ENCODE measurements at places on chromosomes 1 and 21. TPM values are rescaled to one million over a fixed set of nuclear protein-coding genes. Genes with fewer than 3 reads are reported as not detected.

LCE1B gene
- not detected for total RNA-seq

OR2G6 gene
- total RNA-seq: 0.04 TPM

LAX1 gene
- 0.07 TPM for total RNA-seq

THEMIS2 gene
- total RNA-seq: 0.97 TPM

LRRC7 gene
- total RNA-seq: 0.09 TPM

ARID4B gene
- 71.5 TPM for total RNA-seq

KRTAP20-3 gene
- total RNA-seq: not detected

MORN1 gene
- total RNA-seq: 25.0 TPM

C21orf91 gene
- total RNA-seq: 26.7 TPM

GRCh38 chr1:94084085-94084484 lies 36.9 kb downstream of the ABCA4 start:
- no peak overlapping the region for H3K4me3 ChIP-seq
- no peak for DNase-seq
- H3K27me3 ChIP-seq: no peaks in the 10 kb centered on the region
- no peaks in the 10 kb centered on the region for H3K36me3 ChIP-seq

DNA sequence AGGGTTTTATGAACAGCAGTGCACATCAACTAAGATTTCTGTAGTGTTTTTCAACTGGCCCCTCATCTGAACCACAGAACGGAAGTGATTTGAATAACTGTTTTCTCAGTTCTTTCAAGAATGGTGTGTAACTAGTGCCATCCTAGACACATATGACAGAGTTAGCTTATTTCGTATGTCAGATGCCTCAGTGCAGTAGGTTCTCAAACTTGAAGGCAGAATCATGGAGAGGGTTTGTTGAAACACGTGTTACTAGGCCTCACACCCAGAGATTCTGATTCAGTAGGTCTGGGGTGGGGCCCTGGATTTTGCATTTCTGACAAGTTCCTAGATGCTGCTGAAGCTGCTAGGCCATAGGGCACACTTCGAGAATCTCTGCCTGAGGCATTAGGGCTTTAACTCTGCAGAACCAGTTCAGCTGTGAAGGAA lies 49.0 kb downstream of the SCCPDH start:
- no peaks in the 10 kb centered on the region for H3K27me3 ChIP-seq
- no peak overlapping the region for H3K27ac ChIP-seq
- no peak overlapping the region for H3K4me3 ChIP-seq
- H3K36me3 ChIP-seq: peaks cover 58% of the 10 kb centered on the region
- no peaks in the 10 kb centered on the region for H3K4me1 ChIP-seq

- H3K27me3 ChIP-seq: no peaks in the 10 kb centered on the region
- DNase-seq: no peak
- no peak overlapping the region for H3K4me3 ChIP-seq
- peaks cover 10% of the 10 kb centered on the region for H3K4me1 ChIP-seq
- peaks cover 27% of the 10 kb centered on the region for H3K36me3 ChIP-seq
These were observed 9.9 kb downstream of the ARHGEF19 start for GRCh38 chr1:16202281-16203210.

DNA sequence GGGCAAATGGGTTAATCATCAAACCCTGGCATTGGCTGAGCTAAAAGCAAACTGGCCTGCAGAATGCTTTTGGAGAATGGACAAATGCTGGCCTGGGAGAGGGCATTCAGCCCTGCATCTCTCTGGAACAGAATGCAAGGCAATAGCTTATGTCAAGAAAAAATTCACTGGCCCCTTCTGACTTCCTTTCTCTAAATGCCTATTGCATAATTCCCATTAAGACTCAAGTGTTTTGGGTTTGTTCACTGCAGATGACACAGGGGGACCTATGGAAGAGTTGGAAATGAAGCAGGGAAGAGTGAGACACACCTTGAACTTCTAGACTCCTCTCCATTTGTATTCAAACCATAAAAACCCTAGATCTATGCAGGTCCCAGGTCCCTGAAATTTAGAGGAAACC lies 15.9 kb downstream of the PEA15 start:
- H3K4me1 ChIP-seq: no peaks in the 10 kb centered on the region
- no peak overlapping the region for H3K27ac ChIP-seq
- DNase-seq: no peak
- H3K36me3 ChIP-seq: peaks cover 17% of the 10 kb centered on the region
- no peaks in the 10 kb centered on the region for H3K27me3 ChIP-seq

GRCh38 chr1:209594440-209594839 lies 10.9 kb downstream of the CAMK1G start:
- H3K4me1 ChIP-seq: peaks cover 3% of the 10 kb centered on the region
- no peak for DNase-seq
- peaks cover 4% of the 10 kb centered on the region for H3K27me3 ChIP-seq
- no peak overlapping the region for H3K27ac ChIP-seq

GRCh38 chr1:221800831-221801230 lies 58.9 kb upstream of the DUSP10 start:
- DNase-seq: no peak
- H3K4me1 ChIP-seq: peaks cover 5% of the 10 kb centered on the region
- H3K4me3 ChIP-seq: no peak overlapping the region
- H3K36me3 ChIP-seq: no peaks in the 10 kb centered on the region
- H3K27ac ChIP-seq: no peak overlapping the region

GRCh38 chr1:166969074-166969677 lies 6.2 kb downstream of the ILDR2 start:
- H3K27me3 ChIP-seq: peaks cover 88% of the 10 kb centered on the region
- DNase-seq: no peak
- no peak overlapping the region for H3K27ac ChIP-seq
- no peak overlapping the region for H3K4me3 ChIP-seq

- peak overlapping the region; percentile 30 for H3K4me3 ChIP-seq
- no peak for DNase-seq
- H3K27me3 ChIP-seq: no peaks in the 10 kb centered on the region
- peaks cover 3% of the 10 kb centered on the region for H3K36me3 ChIP-seq
These were observed 5.5 kb downstream of the KIF26B start for GRCh38 chr1:245160288-245160687.

GRCh38 chr1:111989531-111990025 lies at the start of gene KCND3:
Gene KCND3 (minus strand): TSS chr1:111989668.
- no peaks in the 10 kb centered on the region for H3K36me3 ChIP-seq
- peak within 1 kb of the TSS; percentile 71 for H3K4me3 ChIP-seq
- peaks cover 92% of the 10 kb centered on the region for H3K27me3 ChIP-seq
- peaks cover 16% of the 10 kb centered on the region for H3K4me1 ChIP-seq
- DNase-seq: peak; percentile 23
- no peak within 1 kb of the TSS for H3K27ac ChIP-seq

DNA sequence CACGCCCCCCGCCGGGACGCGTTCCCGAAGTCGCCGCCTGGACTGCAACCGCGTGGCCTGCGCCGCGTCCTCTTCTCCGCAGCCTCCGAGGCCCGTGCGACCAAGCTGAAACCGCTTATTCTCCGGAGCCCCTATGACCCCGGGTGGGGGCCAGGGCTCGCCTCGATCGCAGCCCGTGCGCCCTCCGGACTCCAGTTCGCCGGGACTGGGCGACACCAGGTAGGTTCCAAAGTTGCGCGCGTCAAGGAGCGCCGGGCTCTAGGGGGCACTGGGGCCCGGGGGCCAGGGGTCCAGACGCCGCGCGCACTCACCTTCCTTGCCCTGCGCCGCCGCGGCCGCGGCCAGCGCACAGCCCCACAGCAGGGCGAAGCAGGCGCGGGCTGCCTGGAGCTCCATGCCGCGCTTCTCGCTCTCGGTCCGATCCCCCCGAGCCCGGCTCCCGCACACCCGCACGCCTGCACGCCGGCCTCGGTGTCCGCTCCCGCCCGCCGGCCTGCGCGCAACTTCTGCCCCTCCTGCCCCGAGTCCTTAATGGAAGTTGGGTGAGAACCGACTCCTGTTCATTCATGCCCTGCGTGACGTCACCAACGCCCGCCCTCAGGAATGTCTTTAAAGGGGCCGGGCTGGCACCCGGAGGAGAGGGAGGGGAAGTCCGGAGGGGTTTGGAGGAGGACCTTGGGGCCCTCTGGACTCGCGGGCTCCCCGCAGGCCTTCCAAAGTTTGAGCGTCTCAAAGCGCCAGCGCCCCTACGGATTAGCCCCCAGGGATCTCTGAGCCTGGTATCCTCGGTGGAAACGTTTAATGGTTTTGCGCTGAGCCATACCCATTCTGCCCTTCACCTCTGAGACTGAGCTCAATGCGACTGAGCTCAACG lies at the start of gene EPHA2:
EPHA2 (minus strand) TSS at position 533 of the 874 bp plus-strand sequence; CDS start at position 396, 137 bp downstream.
- no peaks in the 10 kb centered on the region for H3K27me3 ChIP-seq
- peak within 1 kb of the TSS; percentile 99 for H3K27ac ChIP-seq
- peaks cover 60% of the 10 kb centered on the region for H3K4me1 ChIP-seq
- no peaks in the 10 kb centered on the region for H3K36me3 ChIP-seq
- DNase-seq: peak; percentile 81
- H3K4me3 ChIP-seq: peak within 1 kb of the TSS; percentile 89

DNA sequence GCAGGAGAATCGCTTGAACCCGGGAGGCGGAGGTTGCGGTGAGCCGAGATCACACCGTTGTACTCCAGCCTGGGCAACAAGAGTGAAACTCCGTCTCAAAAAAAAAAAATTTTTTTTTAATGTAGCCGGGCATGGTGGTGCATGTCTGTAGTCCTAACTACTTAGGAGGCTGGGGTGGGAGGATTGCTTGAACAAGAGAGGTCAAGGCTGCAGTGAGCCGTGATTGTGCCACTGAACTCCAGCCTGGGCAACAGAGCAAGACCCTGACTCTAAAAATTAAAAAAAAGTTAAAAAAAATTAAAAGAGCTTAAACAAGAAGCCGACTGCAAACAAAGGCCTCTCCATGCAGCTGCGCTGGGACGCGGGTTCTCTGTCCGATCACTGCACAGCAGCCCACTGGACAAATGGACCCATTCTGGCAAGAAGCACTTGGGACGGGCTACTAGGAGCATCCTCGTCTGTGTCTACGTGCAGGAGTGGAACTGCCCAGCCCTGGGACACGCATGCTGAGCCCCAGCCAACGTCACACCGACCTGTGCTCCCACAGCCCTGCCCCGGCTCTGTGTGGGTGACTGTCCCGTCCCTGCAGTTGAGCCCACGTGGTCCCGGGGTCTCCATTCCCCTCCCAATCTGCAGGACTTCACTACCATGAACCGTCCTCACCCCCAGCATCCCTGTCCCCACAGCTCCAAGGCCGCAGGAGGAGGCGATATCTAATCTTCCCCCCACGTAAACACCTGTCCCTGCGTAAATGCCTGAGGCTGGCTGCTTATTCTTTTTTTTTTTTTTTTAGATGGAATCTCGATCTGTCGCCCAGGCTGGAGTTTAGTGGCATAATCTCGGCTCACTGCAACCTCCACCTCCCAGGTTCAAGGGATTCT lies 12.3 kb downstream of the SLC35E2B start:
- H3K4me3 ChIP-seq: no peak overlapping the region
- H3K36me3 ChIP-seq: peaks cover 6% of the 10 kb centered on the region
- H3K4me1 ChIP-seq: peaks cover 4% of the 10 kb centered on the region
- H3K27me3 ChIP-seq: no peaks in the 10 kb centered on the region

GRCh38 chr21:20106368-20106767 lies 891.8 kb upstream of the NCAM2 start:
- H3K4me1 ChIP-seq: no peaks in the 10 kb centered on the region
- DNase-seq: no peak
- no peaks in the 10 kb centered on the region for H3K36me3 ChIP-seq
- H3K27me3 ChIP-seq: no peaks in the 10 kb centered on the region
- no peak overlapping the region for H3K27ac ChIP-seq

DNA sequence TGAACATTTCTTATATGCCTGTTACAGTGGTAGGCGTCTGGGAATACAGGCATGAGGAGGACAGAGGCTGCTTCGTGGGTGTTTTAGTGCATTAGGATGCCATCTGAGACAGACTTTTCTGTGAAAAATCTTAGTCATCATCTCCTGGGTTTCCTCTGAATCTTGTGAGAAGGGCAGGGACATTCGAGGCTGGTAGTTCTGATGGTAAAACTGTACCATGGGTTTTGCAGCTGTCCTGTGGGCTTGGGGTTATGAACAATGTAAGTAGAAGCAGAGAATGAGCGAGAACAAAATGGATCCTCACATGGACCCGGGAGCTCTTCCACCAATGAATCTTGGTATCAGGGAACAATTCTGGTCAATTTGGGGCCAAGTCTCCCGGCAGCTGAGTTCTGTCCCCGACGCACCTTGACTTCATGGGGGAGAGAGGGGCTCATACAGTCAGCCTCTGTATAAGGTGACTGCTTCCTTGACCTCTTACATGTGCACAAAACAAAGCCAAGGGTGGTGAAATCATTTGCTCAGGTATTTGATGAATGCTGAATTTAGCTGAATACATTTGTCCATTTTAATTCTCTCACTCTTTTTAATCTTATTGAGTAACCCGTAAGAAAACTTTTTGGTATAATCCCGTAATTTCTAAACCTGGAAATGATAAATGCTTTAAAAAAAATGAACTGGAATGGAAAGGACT lies 63.6 kb upstream of the ERRFI1 start:
- no peak for DNase-seq
- H3K27me3 ChIP-seq: no peaks in the 10 kb centered on the region
- no peak overlapping the region for H3K4me3 ChIP-seq
- peaks cover 3% of the 10 kb centered on the region for H3K36me3 ChIP-seq

- no peak for DNase-seq
- H3K27ac ChIP-seq: no peak overlapping the region
- H3K4me1 ChIP-seq: peaks cover 16% of the 10 kb centered on the region
- H3K36me3 ChIP-seq: no peaks in the 10 kb centered on the region
- no peak overlapping the region for H3K4me3 ChIP-seq
These were observed 23.3 kb upstream of the SRSF10 start for GRCh38 chr1:24003331-24003972.

- no peaks in the 10 kb centered on the region for H3K27me3 ChIP-seq
- peaks cover 42% of the 10 kb centered on the region for H3K4me1 ChIP-seq
- no peak overlapping the region for H3K27ac ChIP-seq
- DNase-seq: no peak
- H3K4me3 ChIP-seq: no peak overlapping the region
These were observed 10.0 kb downstream of the LRP8 start for GRCh38 chr1:53317646-53318539.

DNA sequence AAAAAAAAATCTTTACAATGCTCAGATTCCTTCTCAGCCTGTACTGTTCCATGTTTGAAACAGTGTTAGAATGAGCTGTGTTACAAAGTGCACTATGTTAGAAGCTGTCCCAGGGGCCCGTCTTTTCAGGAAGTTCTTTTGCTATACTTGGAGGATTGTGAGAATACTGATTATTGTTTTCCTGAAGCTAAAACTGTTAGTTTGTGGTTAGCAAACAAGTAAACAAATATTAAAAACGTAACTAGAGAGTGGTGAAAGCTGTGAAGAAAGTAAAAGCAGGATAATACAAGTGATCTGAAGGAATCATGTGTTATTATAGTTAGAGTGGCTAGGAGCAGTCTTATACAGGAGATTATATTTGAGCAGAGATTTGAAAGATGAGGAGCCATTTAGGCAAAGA lies 35.6 kb downstream of the CAMSAP2 start:
- peaks cover 25% of the 10 kb centered on the region for H3K36me3 ChIP-seq
- no peaks in the 10 kb centered on the region for H3K27me3 ChIP-seq
- DNase-seq: no peak

GRCh38 chr1:178784131-178784536 lies 59.1 kb downstream of the RALGPS2 start:
- H3K36me3 ChIP-seq: peaks cover 30% of the 10 kb centered on the region
- H3K27ac ChIP-seq: no peak overlapping the region
- H3K4me3 ChIP-seq: no peak overlapping the region
- no peaks in the 10 kb centered on the region for H3K27me3 ChIP-seq
- peaks cover 20% of the 10 kb centered on the region for H3K4me1 ChIP-seq

All from mesothelial cell of epicardium (in vitro differentiated cells).